Urinary bladder (tissue), 4 donors: ENCODE measurements at places on chromosomes 12 and 14. TPM values are rescaled to one million over a fixed set of nuclear protein-coding genes. Genes with fewer than 3 reads are reported as not detected.
A peak's percentile ranks its signal among the peaks of the same experiment; 100 is the strongest.

DNA sequence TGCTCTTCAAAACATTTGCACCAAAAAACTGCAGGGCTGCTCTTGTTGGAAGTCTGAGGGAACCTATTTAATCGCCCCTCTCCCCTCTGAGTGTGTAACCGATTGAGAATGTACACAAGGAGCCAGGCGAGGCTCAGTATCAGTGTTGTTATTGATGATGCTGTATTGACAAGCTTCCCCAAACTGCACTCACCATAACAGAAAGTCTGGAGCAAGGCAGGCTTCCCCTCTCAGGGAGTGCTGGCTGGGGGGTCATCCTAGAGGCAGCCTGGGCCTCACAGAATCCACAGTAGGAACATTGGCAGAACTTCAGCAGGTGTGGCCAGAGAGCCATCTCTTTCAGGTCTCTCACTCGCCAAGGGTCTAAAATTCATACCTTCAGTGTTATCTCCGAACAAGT lies 58.1 kb upstream of the TUNAR start:
- DNase-seq = no peak

DNA sequence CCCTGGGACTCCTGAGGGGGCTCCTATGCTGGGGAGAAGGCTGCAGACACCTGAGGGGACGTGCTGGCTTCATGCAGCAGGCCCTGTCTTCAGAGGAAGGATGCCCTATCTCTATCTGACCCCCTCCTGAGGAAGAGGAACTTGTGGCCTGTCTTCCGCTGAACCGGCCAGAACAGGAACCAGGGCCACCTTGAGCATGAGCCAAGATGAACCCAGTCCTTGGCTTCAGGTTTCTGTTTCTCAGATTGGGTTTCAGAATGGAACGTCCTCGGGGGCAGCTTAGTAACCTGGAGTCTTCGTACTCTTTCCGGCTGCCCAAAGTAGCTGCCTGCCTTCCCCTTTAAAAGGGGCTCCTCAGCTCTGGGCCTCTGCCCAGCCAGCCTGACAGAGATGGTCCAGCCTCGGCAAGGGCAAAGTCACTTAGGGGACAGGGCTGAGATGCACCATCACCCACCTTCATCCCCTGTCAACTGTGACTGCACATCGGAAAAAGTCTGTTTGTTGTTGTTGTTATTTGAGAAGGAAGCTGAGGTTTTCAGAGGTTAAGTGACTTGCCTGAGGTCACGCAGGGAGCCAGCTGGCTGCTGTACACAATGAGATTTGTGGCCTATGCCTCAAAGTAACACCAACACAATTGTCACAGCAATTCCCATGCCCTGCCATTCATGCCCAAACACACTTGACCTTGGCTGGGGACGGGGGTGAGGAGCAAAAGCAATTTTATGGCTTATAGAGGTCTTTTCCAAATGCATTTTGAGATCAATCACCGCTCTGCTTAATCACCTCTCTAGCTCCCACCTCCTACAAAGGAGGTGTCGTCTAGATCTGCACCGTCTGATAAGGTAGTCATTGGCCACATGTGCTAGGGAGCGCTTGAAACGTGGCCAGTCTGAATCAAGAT lies 13.4 kb downstream of the ASB2 start:
- DNase-seq = no peak

DNA sequence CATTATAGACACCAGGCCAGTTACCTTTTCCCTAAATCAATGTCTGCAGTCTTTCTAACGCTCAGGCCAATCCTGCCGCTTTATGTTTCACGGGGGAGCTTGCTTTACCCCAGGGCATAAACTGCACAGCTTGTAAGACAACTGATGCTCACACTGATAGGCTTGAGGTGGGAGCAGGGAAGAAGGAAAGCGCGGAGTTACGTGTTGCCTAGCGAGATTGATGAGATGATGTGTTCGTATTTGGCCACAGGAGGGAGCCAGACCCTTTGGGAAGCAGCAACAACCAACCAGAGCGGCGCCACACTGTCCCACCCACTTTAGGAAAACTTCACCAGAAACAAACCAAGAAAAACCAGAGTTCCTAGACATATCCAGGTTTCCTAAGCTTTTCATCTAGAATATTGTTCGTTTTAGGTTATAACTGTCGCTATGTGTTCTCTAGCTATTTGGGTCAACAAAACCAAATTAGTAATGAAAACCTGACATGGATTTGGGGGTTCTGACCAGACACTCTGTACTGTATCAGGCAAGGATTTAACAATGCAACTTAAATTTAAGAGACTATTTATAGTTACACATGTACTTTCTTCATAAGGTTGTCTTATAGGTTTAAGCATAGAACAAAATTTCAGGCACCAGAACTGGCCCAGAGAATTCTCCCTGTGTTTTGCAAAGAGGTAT lies 2.4 kb downstream of the IL26 start:
- DNase-seq = peak; percentile 67

GRCh38 chr12:9598363-9598762 lies 9.4 kb downstream of the KLRB1 start:
- DNase-seq = no peak

C12orf56 gene
- total RNA-seq = 0.95 TPM

DNA sequence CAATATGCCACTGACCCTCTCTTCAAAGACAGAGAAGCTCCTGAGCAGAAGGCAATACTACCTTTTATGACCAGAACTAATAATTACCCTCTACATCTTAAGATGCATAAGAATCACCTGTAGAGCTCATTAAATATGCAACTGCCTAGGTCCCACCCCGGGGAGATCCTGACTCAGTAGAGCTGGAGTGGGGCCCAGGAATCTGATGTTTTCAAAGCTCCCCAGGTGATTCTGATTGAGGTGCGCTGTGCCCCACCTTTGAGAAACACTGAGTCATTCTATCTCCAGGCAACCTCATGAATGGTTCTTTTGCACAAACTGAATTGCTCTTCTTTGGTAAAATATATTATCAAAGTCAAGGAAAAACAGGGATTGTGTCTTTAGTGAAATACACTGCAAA lies 149.3 kb upstream of the BMP4 start:
- no peak for DNase-seq

GRCh38 chr14:106141242-106142220 lies 615.1 kb downstream of the TMEM121 start:
- DNase-seq = no peak
